ENCODE measurements at places on chromosomes 7 and 10. TPM values are rescaled to one million over a fixed set of nuclear protein-coding genes. Genes with fewer than 3 reads are reported as not detected.

GRCh38 chr7:20713792-20714191 lies 72.9 kb downstream of the SP8 start:
- DNase-seq = no peak

- no peak for DNase-seq
Observed at GRCh38 chr10:51430506-51430905, 268.9 kb downstream of the CSTF2T start.

GRCh38 chr7:99278180-99278579 lies 5.5 kb downstream of the MYH16 start:
- no peak for DNase-seq

- DNase-seq = peak; percentile 24
Observed at GRCh38 chr10:14742815-14743214, 31.9 kb downstream of the FAM107B start.

DNA sequence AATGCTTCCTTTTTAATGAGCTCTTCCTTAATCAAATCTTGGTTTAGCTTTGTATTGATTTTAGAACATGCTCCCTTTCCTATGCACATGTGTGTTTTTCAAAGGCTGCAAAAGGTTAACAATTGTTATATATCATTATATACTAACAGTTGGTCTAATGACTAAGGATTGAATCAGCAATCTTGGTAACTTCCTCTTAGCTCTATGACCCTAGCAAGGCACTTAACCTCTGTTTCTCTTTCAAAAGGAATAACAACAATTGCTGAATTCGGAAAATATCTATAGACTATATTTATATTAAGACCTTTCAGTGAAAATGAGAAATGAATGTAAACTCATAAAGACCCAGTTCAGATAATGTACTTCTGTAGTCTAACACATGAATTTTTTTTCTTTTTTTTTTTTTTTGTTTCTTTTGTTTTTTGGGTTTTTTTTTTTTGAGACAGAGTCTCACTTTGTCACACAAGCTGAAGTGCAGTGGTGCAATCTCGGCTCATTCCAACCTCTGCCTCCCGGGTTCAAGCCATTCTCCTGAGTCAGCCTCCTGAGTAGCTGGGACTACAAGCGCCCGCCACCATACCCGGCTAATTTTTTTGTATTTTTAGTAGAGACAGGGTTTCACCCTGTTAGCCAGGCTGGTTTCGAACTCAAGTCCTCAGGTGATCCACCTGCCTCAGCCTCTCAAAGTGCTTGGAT lies 48.8 kb downstream of the HOXA1 start:
- DNase-seq = peak; percentile 76

DNA sequence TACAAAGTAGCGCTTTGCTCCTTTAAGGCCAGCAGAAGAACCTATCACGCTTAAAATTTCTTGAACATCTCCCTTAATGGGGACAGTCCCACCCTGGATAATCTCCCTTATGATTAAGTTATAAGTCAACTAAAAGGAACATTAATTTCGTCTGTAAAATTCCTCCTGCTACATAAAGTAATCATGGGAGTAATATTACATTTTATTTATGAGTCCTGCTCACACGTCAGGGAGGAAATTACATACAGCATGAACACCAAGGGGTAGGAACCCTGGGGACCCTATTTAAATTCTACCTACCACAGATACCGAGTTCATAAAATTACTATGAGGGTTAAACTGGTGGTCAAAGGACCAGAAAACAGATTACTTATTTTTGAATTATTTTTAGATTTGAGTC lies 926.6 kb upstream of the MBL2 start:
- no peak for DNase-seq

Gene DYNC1I1
- total RNA-seq = 3.3 TPM

Gene SFTPA1
- not detected for total RNA-seq

DNA sequence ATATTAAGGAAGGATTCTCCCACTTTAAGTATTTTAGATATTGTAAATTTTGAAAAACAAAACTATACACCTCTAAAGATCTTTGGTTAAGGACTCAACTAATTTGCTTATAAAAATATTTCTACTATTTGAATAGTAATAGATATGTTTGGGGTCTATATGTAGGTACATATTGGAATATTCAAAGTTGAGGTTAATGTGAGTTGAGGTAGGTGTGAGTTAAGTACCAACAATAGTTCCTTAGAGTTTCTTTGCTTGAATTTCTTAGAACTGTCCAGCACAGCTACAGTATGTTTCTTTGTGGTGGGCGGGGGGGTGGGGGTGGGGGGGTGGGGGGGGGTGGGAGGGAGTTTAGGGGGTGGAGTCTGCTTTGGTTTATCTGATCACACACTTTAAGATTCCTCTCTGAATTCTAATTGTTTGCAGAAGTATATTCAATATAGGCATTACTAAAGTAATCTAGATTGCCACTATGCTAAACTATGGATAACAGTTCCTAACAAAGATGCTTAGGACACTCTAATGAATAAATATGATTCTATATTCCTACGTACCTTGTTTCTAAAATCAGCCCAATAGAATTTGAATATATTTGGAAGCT lies 2.1 kb downstream of the GRM3 start:
- DNase-seq = no peak

GRCh38 chr7:47647181-47647917 lies 65.4 kb upstream of the TNS3 start:
- no peak for DNase-seq

All from endothelial cell of umbilical vein (primary cell).